ENCODE measurements at places on chromosomes 2 and 18.

DNA sequence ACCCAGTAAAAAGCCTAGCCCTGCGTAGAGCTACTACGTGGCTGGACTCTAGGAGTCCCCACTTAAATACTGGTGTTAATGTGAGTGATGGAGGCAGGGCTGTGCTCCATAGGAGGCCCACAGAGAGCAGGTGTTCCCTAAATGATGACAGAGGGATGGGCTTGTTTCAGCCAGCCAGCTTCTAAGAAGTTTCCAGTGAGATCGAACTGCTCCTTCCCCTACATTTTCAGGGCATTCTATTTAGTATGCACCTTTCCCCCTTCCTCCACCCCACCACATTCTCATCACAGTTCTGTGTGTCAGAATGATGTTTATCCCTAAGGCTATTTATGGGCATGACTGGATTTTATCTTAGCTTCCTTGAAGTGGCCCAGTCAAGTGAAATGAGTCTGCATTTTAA, 213.0 kb downstream of the TRIB2 start:
- no peak for DNase-seq

DNA sequence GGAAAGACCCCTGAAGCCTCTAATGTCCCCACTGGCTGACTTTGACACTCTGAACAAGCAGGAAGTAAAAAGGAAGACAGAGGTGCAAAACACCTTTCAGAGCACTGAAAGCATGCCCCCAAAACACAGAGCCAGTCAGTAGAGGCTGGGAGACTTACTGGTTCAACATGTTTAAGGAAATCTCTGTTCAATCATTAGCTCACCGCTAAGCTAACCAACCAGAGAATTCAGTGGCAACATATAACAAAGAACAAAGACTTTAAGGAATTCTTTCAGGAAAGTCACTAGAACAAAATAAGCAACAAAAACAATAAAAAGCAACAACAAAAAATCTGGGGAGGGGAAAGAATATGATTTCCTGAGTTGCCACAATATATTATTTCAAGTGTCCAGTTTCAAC, 24.1 kb upstream of the RNU4ATAC start:
- no peak for DNase-seq

GRCh38 chr2:230823264-230823964, 41.3 kb upstream of the ITM2C start:
- DNase-seq: no peak

DNA sequence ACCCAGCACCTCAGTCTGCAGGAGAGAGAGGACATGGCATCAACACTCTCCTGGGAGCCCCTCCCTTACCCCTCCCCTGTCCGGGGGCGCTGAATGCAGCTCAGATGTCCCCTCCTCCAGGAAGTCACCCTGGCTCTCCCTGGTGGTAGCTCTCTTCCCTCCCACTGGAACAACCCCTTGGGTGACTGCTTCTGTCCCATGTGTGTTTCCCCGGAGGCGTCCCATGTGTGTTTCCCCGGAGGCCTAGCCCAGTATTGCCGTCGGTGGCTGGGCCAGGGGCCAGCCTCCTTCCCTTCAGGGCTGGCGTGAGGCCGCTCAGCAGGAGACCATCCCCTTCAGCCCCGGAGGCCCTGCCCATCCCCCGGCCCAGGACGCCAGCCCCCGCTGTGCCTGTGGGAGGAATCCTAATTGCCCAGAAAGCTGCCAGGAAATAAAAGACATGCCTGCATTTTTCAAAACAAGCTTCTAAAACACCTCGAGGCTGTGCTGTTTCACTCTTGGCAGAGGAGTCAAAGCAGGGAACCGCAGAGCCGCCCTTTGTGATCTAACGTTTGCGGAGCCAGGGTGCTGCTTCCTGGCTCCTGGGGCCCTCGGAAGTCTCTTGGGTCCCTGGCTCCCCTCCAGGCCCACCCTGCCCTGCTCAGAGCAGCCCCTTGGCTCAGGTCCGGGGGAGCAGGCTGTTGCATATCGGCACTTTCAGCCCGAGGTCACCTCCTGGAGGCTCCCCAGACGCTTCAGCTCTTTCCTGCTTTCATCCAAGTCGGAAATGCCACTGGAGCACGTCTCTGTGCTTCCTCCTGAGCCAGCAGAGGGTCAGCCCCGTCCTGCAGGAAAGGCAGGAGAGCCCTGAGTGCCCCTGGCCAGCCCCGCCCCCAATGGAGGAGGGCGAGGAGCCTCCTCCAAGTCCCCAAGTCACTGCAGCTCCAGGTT, 11.4 kb downstream of the SNED1 start:
- DNase-seq: peak; percentile 42

- DNase-seq: no peak
Observed at GRCh38 chr2:155583674-155584195, 748.8 kb downstream of the NR4A2 start.

- DNase-seq: no peak
Observed at GRCh38 chr2:138827426-138828054, 47.4 kb upstream of the NXPH2 start.

DNA sequence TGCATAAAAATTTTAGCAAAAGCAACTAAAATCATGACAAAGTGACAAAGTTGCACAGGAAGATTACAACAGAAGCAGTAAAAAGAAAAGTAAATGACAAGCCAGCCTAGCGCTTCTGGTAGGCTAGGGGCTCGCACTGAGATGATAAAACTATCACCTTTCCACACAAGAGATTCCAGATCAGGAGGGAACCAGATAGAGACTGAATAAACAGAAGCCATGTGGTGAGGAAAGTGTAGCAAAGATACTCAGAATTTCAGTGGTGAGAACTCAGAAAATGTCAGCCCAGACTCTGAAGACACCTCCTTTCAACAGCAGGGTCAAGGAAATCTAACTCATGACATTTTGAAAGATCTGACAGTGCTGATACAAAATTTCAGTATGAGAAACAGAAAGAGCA, 77.4 kb upstream of the DNAJC10 start:
- no peak for DNase-seq
